ENCODE measurements at places on chromosomes 12 and 14.

DNA sequence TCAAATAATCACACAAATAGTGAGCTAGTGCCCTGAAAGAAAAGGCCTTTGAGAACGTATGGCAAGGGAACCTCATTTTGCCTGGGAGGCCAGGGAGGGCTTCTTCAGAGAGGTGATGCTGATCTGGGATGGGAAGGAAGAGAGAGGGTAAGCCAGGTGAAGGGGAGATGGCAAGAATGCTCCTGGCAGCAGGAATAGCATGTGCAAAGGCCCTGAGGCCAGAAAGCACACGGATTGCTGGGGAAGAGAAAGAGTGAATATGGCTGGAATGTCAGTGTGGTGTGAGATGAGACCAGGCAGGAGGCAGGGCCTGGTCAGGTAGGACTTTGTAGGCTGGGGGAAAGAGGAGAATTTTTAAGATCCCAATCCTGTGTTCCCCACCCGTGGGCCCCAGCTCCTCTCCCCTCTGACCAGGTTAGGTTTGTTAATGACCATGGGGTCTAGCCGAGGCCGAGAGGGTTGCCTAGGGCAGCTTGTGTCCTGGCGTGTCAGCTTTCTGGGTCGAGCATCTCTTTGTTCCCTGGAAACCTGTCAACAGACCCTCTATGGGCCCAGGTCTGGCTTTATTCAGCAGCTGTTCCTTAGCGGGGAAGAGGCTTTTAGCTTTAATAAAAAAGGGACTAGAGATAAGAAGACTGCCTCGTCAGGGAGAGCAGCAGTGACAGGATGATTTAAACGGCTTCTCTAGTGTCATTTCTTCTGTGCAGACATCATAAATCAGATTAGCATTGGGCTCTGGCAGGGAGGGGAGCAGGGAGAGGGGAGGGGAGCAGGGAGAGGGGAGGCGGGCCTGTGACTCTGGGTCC lies 123.4 kb downstream of the ADCK1 start:
- DNase-seq = no peak

DNA sequence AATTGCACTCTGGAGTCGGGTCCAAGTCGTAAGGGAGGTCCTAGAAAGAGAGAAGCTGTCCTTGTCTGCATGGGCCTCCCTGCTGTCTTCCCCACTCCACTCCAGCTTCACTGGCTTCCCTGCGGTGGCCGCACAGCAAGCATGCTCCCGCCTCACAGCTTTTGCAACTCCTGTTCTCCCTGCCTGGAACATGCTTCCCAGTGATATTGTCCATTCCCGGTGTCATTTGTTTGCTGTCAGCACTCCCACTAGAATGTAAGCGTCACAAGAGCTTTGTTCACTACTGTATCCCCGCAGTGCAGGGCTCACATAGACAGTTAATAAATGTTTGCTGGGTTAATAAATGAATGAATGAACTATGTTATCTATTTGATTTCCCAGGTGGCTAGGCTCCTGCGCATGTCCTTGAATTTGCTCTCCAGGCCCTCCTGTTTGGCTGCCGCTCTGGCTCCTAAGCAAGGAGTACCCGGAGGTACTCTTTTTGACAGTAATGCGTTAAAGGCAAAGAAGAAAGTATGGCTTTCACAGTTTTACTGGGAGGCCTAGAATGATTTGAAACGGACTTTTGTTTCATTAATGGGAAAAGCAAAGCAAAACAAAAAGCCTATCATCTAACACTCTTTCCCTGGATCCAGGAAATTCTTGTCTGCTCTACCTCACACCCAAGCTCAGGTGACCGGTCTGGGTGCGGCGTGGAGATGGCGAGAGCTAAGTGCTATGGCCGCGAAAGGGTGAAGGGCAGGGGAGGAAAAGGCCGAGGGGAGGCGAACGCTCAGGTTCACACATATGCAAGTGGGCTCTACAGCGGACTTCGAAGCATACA lies 6.2 kb upstream of the SLC7A7 start:
- no peak for DNase-seq

DNA sequence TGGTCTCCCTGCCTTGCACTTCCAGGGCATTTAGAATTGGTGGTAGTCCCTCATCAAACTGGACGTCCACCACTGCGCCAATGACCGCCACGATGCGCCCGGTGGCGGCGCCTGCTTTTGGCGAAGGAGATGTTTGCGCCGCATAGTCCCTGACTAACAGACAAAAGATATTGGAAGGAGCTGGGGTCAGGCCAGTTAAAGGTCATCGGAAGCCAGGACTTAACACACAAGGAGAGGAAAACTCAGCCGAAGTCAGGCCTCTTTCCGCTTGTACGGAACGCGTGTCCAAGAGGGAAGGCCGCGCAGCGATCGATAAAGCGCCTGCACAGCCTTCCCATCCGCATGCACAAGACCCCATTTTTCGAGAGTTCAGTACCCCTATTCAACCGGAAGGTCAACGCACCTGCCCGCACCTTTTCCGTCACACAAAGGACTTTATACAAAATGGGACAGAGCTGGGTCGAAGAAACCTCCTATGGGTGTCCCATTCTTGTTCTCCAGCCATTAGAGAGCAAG lies 525 bp downstream of the ATP5F1B start:
- peak; percentile 35 for DNase-seq

DNA sequence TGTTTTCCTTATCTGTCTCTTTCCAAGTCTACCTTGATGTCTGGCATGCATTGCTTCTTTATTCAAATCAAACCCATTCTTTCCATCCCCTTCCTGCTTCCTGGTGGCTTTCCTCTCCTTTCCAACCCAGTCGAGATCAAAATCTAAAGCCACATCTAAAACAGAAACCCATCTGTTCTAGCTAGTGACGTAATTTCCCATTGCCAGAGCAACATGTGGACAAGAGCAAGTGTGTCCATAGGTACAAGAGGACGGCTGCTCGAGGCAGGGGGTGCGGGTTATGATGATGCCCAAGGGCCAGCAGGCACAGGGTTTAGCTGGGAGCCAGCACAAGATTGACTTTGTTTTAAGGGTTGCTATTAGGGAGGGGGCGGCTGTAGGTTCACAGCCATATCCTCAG lies 7.0 kb downstream of the KRT80 start:
- DNase-seq = no peak

GRCh38 chr12:52018433-52019112 lies 11.8 kb downstream of the TAMALIN start:
- DNase-seq = no peak

DNA sequence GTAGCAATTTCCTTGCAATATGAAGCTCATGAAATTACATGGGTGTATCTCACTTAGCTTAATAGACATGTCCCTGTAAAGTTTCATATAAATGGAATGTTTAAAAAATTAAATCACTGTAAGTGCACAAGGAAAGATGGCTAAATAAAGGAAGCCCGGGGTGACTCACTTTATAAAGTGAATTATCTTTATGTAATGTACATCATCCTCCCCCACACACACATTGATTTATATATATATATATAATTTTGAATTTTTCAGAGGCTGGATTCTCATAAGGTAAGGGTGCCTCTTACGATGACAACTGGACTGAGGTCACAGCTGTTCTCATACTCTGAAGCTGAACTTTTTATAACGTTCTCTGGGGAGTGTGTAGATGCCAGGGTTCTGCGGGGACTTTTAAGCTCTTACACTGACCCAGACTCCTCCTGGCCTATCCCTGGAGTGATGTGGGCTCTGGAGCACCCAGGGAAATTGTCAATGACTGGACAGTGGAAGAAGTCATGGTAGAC lies 108.7 kb upstream of the HIF1A start:
- no peak for DNase-seq

DNA sequence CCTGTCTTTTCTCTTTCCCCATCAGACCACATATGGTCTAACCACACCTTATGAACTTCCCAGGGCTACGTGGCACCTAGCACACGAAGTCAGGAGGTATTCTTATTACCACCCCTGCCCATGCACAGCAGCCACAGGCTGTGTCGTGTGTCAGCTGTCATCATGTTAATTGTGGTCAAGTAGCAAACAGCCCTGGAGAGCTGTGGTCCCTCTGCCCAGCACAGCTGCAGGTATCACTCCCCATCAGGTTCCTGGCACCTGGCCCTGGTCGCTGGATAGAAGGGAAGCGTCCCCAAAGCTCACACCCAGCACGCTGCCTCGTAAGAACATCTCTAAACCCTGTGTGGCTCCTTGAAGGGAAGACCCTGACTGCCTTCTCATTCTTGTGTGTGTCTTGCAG lies 45.4 kb downstream of the CLMN start:
- DNase-seq = no peak

- no peak for DNase-seq
Observed at GRCh38 chr14:104802394-104803184, 1.7 kb downstream of the ZBTB42 start.

DNA sequence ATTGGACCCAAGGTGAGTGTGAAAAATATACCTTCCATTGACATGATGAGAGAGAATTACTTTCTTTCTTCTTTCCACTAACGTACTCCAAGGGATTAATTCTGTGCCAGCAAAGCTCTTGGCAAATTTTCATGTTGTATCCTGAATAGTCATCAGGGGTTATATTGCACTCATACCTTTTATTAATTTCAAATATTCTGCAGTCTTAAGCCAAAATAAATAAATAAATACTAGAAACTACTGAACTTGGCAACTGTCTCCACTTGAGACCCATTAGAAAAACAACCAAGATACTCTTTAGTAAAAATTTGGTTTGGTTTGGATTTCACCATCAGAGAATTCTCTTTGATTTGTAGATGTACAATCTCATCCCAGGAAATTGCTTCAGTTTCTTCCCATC lies 22.1 kb upstream of the CLEC14A start:
- no peak for DNase-seq

DNA sequence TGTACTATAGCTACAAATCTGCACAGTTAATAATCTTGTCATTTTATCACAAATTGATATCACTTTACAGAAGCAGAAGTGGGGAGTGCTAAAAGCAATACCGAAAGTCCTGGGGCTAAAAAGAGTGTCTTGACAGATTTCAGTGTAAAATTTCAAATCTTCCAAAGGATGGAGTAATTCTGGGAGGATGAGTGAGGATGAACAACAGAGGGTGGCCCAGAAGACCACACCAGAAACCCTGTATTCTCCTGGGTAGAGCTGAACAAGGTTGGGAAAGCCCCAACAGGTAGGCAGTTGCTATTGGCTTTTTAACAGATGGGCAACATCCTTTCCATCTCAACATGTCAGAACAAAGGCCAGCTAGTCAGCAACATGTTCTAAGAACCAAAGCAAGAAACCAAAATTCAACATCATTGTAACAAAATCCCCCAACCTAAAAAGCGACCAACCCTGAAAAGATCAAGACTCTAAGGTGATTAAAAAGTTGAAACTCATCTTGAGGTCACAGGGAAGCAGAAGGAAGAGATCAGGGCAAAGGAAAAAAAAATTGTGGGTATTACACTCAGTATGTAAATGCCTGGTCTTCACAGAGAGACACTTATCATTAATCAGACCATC lies 38.8 kb downstream of the CBX5 start:
- DNase-seq = no peak

GRCh38 chr14:20184181-20184580 lies 6.5 kb upstream of the OR11G2 start:
- no peak for DNase-seq

DNA sequence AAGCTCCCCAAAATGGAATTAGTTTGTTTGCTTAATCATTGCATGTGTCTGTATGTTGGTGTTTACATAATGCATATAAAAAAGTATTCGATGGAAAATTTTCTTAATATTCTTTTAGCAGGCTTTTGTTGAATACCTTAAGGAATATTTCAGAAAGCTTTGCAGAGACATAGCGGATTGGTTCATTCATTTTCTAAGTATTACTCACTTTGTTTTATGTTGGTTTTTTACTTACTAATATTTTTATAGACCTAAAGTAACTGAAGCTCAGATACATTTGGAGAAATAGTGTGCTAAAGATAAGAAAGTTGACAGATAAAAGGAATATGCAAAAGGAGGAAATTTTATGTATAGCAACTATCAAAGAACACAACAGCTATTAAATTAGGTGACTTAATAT lies 191.0 kb downstream of the ERC1 start:
- DNase-seq = no peak

DNA sequence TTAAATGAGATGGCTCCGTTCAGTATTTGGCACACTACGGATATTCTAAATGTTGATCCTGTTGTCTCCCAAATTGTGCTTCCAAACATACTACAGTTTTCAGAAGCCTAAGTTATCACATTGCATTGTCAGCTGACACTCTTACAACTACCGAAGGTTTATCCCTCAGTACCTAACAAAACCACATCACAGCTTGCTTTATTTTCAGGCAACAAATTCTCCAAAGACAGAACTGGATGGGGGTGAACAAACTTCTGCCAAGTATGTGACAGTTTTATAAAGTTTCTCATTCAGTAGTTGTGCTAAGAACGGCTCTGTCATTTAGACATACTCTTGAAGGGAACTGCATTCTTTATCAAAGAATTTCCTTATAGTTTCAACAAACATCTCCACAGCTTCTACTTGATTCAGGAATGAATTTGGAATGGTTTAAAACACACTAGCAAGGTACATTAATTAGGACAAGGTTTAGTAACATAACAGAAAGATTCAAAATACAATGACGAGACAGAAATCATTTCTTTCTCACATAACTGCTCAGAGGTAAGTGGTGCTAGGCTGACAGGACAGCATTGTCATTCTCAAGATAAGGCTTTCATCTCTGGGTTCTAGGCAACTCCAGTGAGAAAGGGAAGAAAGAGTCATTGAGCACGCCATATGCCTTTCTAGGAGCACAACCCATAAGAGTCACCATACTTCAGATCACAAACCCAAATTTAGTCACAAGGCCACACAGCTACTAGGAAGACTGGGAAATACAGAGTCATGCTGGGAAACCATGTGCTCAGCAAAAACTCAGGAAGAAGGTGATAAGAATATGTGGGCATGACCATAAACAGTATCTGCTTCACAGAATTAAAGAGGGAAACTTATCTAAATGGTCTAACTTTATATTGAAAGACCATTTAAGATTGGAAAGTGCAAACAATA lies 100.7 kb downstream of the DUSP6 start:
- no peak for DNase-seq

DNA sequence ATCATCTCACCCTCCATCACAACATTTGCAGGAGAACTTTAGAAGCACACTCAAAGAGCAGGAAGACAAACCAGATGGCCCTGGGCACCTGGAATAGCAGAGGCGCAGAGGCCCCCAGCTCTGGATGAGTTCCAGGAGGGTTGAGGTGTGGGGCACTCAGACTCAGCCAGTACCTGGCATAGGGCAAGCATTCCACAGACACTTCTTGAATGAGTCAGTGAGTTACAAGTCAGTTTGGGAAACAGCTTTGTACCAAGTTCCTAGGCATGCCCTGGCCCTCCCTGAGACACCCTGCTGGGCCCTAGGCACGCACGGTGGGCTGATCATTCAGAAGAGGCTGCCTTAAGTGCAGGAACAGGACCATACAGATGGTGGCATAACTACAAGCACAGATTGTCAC lies 54.3 kb downstream of the MAP3K9 start:
- no peak for DNase-seq

GRCh38 chr14:46940611-46941010 lies 289.0 kb upstream of the RPL10L start:
- no peak for DNase-seq

DNA sequence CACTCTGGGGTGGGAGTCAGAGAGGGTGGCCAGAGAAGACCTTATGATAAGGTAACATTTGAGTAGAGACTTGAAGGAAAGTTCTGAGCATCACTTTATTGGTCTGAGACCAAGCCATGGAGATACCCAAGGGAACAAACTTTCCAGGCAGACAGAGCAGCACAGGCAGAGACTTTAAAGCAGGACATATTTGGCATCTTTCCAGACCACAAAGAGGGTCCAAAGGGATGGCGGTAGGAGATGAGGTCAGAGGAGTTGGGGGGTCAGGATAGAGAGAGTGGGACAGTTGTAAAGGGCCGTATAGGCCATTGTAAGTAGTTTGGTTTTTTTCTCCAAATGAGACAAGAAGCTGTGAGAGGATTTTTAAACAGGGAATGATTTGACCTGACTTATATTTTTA lies 344.4 kb downstream of the SEC23A start:
- DNase-seq = no peak
